ENCODE measurements at places on chromosomes 12 and 14.

DNA sequence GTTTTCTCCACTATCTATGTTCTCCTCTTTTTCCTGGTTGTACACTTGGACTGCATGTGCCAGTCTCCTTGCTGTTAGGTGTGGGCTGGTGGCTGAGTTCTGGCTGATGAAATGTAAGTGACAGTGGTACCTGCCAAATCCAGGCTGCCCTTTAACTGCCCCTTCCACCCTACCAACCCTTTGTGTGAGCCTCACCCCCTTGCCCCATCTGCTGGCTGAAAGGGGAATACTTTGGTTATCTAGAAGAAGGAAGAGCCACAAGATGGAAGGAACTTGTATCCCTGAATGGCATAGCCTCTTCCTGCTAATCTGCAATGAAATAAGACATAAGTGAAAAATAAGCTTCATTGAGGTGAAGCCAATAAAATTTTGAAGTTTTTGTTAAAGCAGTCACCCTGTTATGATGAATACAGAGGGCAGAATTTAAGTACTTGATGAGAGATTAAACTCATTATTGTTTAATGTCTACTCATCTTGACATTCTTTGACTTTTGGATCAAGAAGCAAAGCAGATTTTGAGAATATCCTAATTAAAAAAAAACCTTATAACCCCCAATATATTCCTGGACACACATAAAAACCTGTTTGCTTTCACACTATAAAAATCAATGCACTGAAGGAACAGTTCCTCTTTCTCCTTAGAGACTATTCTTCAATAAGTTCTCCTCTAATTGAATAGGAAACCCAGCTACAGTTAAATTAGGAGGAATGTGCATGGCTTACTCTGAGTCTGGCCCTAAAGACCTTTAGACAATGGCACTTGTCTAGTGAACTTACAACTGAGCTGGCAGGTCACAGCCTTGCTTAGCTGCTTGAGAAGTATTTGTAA, 262.6 kb upstream of the BTG1 start:
- DNase-seq, result no peak

DNA sequence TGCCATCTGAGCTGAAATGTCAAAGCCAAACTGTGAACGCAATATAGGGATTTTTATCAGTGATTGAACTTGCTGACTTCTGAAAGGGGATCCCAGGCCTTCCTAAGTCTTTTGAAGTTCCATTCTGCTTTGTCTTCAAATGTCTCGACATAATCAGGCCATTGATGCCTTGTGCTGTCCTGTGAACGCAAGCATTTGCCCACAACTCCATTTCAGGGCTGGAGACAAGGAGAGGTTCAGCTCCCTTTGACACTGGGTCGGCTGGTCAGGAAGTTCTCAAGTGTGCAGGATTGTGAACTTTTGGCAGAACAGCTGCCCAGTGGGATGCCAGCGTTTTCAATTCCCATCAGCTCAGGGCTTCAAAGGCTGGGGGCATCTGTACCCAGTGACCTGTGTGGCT, 345.3 kb downstream of the NUAK1 start:
- no peak for DNase-seq

DNA sequence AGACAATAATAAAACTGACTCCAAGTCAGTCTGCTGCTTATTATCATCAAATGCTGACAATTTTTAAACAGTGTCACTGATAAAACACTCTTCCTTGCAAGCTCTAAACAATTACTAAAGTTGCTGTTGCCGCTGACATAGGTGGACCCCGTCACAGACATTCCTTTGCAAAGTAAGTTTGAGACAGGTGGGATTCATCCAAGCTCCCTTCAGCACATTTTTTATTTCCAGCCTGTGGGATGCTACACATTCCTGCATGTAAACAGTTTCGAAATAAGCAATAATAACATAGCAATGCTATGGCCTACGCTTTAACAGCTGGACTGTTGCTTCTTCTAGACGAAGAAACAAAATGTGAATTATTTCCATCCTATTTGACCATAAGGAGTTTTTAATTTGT, 85.4 kb upstream of the HIF1A start:
- DNase-seq, result no peak

DNA sequence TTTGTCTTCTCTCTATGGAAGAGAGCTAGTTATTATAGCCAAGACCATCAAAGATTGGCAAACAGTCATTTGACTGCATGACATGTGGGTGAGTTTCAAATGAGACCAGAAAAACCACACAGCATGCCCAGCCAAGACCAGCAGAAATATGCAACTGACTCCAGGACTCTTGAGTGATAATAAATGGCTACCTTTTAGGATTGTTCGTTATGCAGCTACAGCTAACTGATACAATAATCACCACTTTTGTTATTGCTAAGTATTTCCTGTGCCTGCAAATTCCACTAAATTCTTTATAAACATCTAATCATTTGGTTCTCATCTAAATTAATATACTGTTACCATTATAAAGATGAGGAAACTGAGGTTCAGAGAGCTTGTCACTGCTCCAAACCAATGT, 528.4 kb upstream of the TBX3 start:
- no peak for DNase-seq

DNA sequence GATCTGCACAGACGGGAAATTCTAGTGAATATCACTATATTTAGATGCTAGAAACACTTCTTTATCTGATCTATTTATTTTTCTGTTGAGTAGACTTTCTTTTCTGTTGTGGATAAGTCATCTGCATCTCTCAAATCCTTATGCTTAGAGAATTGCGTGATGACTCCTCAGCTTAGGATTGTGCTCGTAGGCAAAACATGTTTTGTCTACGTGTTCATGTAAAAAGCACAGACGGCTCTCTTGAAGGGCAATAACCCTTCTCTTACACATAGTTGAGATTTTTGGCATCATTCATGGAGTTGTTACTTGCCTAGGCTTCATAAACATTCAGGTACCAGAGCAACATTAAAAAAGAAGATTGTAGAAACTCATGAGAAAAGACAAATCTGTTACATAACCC, 18.6 kb downstream of the PPFIBP1 start:
- DNase-seq, result no peak

DNA sequence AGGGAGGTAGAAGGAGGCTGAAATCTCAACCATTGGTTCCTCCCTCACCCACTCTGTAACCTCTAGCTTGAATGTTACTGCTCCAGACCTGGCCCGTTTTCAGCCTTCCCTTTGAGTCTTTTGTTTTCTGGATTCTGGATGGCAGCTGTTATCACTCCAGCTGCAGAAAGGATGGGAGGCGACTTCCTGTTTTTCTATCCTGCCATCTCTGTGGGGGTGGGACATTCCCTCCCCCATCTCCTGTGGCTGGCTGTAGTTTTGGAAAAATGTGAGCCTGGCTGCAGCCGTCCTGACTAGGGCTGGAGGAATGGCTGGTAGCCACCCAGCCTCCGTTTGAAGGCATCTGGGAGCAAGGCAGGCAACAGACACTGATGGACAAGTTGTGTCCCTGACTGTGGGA, 2.9 kb upstream of the PPFIBP1 start:
- no peak for DNase-seq

DNA sequence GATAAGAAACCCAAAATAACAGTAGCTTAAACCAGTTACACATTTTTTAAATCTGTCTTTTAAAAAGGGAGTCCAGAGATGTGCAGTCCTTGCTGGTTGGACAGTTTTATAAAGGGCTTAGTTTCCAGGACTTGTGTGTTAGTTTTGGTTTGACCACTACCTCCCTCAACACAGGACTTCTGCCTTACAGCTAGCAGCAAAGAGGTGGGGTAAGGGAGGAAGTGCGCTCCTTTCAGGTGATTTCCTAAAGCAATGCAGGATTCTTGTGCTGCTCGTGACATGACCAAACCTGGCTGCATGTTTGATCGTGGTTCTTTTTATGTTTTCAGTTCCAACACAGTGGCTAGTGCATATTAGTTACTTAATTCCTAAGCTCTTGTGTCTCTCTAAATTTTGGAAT, 266.2 kb downstream of the TMTC2 start:
- no peak for DNase-seq

GRCh38 chr12:95312656-95313055, 95.0 kb downstream of the VEZT start:
- DNase-seq, result no peak

DNA sequence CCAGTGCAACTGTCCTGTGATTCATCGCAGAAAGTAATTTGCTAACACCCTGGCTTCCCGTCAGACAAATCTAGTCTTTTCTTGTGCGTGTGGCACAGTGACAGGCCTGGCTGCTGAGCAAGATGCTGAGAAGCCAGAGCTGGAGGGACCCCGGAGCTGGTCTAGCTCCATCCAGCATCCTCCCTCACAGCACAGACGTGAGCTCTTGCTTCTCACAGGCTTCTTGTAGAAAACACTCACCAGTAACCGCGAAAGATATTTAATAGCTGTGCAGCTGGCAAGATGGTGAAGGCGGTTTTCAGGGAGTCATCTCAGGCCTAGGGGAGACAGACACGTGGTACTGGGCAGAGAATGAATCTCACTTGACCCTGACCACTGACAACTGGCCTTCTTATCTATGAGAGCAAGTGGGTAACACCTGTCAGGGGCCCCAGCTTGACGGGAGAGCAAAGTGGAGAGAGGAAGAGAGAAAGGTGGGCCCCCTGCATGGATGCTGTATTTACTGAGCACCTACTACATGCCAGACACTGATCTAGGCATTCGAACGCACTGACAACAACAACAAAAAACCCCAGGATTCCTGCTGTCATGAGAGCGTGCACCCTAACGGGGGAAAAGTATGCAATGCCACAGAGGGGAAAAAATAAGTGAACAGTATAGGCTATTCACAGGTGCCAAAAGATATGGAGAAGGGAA, 63.3 kb downstream of the CCDC88C start:
- no peak for DNase-seq

- DNase-seq, result no peak
These were observed 1.9 kb upstream of the ACTR10 start for GRCh38 chr14:58198086-58198485.

- no peak for DNase-seq
These were observed 263.4 kb downstream of the SOX5 start for GRCh38 chr12:23686095-23686494.

- DNase-seq, result no peak
These were observed 1.4 kb downstream of the B4GALNT1 start for GRCh38 chr12:57631566-57632072.

DNA sequence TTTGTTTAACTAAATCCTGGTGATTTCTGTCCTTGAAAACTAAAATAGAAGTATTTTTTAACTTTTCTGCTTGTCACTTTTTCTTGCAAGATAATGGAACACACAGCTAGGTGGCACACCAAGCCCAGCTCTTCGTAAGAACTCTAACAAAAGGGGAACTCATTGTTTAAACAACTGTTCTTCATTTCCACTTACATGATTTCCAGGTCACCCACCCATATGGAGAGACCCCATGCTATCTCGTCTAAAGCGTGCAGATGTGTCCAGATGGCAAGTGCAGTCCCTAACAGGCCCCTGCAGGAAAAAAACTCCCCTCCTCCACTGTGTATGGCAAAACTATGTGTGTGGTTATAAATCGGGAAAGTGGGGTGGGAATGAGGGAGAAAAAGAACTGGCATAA, 43.3 kb upstream of the NT5DC3 start:
- DNase-seq, result no peak

- DNase-seq, result no peak
These were observed 6.5 kb downstream of the CAPS2 start for GRCh38 chr12:75323663-75324062.

DNA sequence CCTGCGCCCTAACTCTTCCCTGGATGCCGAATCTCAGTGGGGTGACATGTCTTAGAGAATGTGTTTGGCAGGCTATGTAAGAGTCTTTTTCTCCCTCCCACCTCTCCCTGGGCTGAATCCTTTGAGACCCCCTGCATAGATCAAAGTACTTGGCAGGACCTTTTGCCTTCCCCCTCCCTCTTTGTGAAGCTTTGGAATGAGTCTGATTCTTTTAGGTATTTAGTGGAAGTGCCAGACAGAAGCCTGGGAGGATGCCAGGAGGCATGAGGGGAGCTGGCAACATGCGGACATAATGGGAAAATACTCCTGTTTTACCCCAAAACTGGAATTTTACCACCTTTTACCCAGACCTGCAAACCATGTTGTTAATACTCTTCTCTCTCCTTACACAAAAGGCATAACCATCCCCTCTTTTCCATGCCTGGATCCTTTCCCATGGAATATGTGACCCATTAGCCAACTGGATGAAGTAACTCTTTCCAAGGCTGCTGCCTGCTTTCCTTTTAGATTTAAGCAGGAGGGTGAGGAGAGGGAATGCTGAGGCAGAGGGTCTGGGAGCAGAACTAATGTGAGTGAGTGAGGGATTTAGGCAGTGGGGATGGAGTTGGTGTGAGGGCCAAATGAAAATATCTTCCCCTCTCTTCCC, 41.7 kb downstream of the TTLL5 start:
- DNase-seq, result no peak

DNA sequence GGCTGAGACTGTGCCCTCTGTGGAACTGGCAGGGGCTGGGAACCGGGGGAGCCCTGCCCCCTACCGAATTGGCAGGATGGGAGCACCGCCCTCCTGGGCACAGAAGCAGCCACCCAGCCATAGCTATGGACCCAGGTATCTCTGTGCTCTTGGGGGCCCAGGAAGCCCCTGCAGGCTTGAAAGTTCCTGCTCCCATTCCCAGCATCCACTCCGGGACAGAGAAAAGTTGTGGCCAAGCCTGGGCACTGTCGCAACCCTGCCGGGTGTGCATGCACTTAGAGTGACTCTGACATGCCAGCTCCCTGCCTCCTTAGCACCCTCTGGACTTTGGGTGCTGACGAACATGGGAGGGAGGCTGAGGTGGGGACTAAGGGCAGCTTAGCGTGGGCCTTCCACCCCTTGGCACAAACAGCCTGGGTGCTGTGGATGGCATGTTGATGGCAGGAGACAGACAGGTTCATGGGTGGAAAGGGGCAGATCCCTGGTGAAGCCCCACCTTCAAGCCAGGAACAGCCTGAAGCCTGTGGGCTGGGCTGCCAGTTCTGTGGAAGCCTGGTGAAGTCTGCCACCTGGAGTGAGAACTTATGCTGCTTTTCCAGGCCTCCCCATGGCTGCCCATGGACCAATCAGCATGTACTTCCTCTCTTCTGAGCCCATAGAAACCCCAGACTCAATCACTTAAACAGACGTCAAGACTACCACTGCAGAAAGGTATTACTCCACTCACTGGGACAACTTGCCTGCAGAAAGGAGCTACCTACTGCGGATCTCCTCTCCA, 279.0 kb downstream of the ATXN7L3B start:
- DNase-seq, result no peak

DNA sequence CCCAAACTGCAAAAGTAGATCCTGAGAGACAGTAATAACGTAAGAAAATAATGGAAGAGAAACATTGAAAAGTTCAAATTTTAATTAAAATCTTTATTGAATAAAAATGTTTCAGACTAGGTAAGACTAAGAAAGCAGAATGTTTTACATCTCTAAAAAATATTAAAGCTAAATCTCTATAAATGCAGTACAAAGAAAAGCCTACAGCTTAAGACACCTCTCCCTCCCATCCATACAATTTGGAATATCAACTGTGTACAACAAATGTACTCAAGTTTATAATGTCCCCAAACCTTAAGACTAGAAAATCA, 8.5 kb upstream of the CERS5 start:
- DNase-seq, result no peak

DNA sequence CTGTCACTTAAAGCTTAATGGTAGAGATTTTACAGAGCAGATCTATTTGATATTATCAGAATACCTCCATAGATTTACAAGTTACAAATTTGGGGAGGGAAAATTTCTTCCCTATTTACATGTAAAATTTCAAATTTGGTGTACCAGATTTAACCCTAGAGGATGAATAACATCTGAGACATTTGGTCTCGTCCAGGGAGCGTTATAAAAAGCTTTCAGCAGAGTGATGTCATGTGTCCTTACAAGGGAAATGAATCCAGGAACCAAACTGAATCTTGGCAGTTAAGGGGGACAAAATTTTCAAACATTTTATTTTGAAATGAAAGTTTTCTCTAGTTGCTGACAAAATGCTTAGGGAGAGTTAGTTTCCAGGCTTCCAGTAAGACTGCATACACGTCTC, 4.5 kb upstream of the CDK17 start:
- DNase-seq, result no peak
